ENCODE measurements at places on chromosomes 6 and 20.

GRCh38 chr6:138948546-138949179 is 39.4 kb downstream of the REPS1 start:
- DNase-seq: no peak

- no peak for DNase-seq
Measured at GRCh38 chr6:107235511-107235910, 120.2 kb upstream of the BEND3 start.

GRCh38 chr6:127100510-127101140 is 17.8 kb upstream of the RSPO3 start:
- DNase-seq: no peak

DNA sequence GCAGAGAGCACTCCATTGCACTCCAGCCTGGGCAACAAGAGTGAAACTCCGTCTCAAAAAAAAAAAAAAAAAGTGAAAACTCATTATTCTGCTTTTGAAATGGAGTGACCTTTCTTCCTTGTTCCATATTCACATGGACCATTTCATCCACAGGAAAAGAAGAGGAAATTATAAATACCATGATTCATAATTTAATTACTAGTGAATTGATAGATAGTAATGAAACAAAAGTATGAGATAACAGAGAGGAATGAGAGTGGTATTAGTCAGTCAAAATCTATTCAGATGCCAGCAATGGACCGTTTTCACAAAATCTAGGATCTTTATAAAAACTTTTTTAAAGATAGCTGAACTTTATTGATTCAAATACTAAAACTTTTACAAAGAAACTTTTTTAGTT is 443.1 kb upstream of the FLRT3 start:
- no peak for DNase-seq

GRCh38 chr6:128964233-128964755 is 81.4 kb downstream of the LAMA2 start:
- DNase-seq: no peak

DNA sequence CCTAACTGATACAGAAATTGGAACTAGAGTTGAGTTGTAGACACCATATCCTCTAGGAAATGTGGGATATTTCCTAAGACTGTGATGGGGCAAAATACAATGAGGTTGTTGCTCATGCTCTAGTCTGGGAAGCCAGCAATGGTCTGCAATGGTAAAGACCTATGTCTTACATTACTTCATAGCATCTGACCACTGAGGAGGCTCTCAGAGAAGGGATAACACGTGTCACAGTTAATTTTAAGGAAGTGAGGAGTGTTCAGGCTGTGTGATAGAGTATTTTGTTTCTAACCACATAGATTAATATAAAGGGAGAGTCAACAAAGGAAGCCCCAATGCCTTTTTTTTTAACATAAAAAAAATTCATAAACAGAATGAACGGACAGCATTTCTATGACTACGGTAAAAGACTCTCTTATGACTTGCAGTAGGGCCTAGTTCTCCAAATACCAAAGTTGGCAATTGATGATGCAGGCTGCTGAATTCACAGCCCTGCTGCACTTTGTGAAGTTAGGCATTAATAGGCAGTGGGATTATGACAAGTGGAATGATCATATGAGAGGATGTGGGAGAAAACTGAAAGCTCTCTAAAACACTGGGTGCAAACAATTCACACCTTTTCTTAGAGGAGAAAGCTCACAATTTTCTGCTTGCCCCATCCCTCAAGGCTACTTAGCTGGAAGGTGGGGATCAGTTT is 13.7 kb downstream of the KCNS1 start:
- DNase-seq: no peak

DNA sequence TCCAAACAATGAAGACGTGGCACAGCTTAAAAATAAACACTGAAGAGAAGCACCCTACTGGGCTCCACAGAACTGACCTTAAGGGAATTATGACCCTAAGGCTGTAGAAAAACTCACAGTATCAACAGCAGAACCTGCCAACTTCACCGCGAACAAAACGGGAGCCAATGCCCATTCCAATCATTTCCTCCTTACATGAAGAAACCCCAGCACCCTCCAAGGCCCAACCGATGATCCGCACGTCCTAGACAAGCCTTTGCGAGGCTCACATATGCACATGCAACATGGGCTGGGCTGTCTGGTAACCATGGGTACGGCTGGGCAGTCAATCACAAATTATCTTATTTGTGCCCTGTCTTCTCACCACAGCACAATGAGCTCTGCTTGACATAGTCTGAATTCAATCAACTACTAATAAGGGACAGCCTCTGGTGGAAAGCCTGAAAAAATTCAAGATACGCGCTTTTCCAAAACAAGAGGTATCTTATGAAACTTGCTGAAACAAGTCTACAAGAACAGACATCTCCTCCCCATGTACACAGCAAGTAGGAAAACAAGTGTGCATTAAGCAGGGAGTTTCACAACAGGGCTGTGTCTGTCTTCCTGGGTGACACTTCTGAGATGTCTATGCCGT is 1.7 kb downstream of the DIDO1 start:
- DNase-seq: no peak

DNA sequence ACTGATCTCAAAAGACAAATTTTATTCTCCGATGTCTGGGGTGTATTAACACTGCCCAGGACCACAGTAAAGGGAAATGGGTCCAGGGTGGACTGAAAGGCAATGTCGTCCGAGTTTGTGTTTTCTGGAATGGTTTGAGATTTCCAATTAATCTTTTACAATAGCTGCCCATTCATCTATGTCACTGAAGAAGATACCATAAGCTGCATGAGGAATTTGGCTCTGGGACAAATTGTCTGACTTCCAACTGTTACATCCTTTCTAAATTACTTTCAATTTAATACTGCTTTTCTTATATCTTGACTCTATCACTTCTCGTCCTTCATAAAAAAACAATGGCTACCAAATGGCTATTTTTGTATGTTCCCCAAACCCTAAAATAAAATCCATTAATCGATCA is 130.7 kb upstream of the KCNK16 start:
- no peak for DNase-seq

DNA sequence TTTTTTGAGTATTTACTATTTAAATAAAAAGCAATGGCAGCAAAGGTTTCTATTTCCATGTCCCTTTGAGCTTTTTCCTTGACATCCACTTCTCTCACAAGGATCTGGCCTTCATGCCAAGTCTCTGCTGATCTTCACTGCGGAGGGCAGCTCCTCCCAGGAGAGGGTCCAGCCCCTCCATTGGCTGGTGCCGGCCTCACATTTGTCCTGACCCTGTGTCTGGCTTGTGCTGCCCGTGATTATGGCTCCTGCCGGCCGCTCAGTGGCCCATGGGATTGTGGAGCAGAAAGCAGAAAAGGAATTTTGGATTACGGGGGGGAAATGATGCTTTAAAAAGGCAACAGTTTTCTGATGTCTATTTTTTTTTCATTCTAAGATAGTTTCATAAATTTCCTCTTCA is 31.2 kb upstream of the PDE7B start:
- no peak for DNase-seq

DNA sequence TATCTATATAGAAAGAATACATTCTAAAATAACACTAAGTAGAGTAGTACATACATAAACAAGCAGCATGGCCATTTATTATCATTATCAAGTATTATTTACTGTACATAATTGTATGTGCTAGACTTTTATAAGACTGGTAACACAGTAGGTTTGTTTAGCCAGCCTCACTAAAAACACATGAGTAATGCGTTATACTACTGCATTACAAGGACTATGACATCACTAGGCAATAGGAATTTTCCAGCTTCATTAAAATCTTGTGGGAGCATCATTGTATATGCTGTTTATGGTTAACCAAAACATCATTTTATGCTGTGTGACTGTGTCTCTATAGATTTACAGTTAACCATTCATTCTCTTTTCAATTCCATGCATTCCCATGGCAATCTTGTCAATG is 131.7 kb upstream of the HDGFL1 start:
- DNase-seq: no peak

- no peak for DNase-seq
Measured at GRCh38 chr6:84788689-84789088, 24.3 kb upstream of the TBX18 start.

DNA sequence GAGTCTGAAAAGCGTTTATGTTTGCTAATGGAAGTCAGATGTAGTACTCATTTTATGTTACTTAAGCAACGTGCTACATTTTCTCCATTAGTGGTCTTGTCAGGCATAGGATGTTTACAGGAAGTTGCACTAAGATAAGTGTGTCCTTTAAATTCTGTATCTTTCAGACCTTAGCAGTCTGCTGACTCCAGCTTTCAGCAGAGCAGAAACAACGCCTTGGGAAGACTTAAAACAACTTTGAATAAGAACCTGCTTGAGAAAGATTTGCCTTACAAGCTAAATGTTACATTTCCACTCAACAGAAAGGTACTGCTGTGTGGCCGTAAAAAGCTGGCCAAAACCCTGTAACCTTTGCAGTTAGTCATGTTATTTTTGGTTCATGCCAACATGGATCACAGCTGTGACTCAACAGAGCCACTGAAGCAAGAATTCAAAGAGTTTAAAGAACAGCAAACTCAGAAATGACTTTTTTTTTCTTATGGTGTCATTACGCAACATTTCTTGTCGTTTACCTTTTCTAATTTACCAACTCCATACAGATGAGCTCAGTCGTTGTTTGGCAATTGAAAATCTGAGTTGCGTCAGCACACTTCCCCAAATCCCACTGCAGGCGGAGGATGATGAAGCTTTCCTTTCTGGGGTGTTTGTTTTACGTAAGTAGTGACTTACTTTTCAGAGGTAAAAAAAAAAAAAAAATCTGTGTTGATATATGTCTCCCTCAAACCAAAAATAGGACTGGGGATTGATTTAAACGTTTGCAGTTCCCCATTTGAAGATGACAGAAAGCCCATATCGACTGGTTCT is 27.9 kb upstream of the BMP6 start:
- no peak for DNase-seq

GRCh38 chr6:79030511-79030910 is 47.5 kb downstream of the PHIP start:
- DNase-seq: no peak

- no peak for DNase-seq
Measured at GRCh38 chr6:10977231-10977968, 66.7 kb downstream of the ELOVL2 start.

- DNase-seq: no peak
Measured at GRCh38 chr20:23147964-23148730, 62.0 kb upstream of the CD93 start.

- no peak for DNase-seq
Measured at GRCh38 chr20:36832791-36833190, 43.1 kb upstream of the TLDC2 start.
